ENCODE measurements at places on chromosomes 12 and 14.

DNA sequence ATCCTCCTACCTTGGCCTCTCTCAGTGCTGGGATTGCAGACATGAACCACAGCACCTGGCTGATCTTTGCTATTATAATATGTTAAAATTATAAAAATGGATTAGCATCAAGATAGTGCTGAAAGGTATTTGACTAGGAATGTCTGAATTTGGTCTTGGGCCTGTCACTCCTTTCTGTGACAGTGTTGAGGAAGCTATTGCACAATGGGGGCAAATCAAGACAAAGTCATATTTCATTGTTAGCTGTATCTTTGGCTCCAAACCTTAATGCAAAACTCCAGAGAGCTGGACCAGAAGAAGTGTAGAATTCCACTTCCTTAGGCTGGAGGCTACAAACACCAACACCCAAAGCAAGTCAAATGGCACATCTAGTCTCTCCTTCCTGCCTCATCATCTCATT, 42.2 kb downstream of the ZCRB1 start:
- DNase-seq, result no peak

DNA sequence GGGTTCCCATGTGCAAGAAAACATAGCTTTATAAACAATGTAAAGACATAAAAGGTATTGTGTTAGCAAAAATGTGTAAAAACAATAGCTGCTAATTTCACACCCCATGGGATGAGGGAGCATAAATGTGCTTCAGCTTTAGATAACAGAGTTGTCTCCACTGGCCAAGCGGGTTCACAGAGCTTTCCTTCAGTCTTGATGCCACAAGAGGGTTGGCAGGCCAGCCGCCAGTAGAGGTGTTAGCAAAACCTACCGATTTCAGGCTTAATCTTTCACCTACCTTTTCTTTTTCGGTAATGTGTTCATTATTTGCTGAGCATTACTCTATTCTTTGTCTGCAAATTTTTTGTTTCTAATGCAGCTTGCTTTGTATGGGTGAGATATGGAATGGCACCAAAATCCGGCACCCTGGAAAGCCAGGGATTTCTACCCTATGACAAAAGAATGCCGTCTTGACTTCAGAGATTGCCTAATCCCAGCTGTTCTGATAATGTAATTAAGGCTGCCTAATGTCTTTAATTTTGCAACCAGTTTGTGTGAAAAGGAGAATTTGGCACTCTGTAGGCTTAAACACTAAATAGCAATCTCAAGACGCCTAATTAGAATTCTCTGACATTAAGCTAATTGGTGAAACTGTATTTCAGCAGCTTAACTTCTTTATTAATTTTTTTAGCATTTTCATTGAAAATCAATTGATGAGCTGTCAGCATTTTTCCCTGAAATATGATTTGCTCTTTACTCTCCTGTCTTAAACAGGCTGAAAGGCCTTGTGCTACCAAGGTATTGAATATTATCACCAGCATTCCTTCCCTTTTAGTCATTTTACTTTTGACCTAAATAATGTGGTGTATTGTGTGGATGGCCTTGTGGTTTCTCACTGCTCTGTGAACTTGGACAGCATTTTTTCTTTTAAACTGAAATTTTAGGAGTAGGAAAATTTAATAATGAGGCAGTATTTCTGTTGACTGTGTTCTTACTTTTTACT, 60.7 kb downstream of the POLR3B start:
- no peak for DNase-seq

DNA sequence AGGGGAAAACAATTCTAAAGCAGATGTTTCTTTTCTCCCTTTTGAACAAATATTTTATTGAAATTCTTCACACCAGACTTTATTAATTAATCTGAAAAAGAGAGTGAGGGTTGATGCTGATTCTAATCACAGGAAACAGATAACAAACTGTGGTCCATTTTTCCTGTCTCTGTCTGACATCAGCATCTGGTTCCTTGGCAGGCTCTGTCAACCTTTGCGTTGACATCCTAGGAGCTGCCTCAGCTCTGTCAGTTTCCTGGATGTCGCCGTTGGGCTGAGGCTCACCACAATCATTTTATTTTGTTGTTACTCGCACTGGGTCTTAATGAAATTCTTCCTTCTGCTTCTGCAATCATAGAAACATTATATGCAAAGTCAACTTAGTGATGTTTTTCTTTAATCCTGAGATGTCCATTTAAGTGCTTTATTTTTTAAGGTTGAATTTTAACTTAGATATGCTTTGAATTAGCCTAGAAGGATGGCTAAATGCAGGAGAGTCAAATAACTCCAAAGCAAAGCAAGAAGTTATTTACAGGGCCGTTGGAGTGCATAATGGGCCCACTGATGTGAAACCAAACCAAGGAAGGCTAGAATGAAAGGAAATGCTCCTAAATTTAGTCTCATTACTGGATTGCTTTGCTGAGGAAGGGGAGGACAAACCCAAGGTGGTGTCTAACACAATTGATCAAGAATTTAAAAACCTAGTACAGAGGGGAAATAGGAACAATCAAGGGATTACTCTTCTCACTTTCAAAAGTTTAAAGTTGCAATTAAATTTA, 542.4 kb downstream of the FLRT2 start:
- no peak for DNase-seq

DNA sequence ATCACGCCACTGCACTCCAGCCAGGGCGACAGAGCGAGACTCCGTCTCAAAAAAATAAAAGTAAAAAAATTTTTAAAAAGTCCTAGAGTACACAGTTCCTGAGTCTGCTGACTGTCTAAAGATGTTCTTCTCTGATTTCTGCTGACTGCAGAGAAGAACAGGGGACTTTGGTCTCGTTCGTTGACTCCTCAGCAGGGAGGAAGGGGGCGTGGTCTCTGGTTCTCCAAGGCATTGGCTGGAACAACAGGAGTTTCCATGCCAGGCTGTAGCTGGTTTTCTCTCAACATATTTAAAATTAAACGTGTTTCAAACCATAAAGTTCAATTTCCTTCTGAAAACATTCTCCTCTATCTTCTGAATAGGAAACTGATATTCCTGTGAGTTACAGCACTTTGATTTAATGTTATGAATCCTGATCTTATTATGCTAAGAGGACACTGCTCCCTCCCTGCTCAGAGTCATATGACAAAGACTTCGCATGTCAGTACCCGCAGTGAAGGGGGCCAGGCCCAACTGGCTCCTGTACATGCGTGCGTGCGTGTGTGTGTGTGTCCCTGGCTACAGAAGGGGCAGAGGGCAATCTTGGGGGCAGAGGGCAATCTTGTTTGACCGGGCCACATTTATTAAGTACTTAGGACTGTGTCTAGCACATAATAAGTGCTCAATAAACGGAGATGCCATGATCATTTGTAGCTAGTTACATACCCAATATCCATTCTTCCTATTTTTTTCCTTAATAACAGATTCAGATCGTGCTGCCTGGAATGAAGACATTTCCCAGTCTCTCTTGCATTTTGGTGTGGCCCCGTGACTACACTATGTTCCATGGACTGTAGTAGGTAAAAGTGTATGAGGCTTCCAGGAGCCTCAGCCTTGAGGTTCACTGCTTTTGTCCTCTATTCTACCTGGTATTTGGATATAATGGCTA, 16.5 kb upstream of the HNF1A start:
- DNase-seq, result no peak

DNA sequence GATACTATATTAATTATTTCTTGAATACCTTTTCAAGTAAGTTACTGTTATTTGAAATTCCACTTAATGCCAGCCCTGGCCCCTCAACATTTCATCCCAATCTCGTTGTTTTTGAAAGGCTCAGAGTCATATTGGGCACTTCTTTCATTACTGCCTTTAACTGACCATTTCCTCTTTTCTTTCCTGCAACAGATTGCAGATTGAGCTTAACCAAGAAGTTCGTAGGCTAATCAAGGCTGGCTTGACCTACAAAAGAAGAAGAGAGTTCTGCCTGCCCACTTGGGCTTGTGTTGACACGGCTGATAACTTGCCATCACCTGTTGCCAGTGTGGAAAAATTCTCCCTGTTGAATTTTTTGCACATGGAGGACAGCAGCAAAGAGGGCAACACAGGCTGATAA, 91.0 kb downstream of the FLRT2 start:
- DNase-seq, result no peak

- no peak for DNase-seq
Measured at GRCh38 chr14:92489394-92490238, 24.0 kb upstream of the RIN3 start.

DNA sequence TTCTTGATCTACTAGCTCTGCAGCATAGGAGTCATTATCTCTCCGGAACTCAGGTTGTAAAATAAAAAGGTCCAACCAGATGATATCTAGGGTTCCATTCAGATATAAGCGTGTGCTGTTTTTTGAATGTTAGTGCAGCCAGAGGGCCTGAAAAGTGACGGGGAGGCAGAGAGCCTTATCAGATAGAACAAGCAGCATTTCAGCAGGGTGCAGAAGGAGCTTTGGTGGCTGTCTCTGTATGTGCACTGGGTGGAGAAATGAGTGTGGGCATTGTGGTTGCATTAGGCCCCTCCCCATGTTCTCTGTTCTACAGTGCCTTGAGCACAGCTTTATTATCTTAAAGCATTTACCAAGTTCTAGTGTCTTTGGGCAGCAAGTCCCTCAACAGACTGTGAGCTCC, 275.1 kb downstream of the NRXN3 start:
- no peak for DNase-seq

- DNase-seq, result no peak
Measured at GRCh38 chr12:109580272-109580671, 6.7 kb downstream of the MVK start.

GRCh38 chr14:32602699-32603098, 273.6 kb downstream of the AKAP6 start:
- no peak for DNase-seq

DNA sequence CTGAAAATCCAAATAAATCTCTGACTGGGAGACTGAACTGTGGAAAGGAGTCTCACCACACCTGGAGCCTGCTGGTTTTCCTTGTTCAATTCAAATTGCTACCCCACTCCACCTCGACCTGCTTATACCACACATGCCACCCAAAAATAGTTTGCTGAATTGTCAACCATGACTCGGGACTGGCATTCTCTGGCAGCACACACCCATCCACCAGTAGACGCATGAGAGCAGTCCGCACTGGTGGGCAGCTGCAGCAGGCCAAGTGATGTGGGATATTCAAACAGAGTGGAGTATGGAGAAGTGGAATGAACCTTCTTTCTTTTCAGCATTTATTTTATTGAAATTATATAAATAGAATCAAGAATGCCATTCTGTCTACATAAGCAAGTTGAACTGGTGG, 38.7 kb upstream of the SYCP3 start:
- no peak for DNase-seq

- no peak for DNase-seq
Measured at GRCh38 chr12:108589028-108589839, 8.7 kb downstream of the TMEM119 start.

- DNase-seq, result no peak
Measured at GRCh38 chr12:98388126-98388525, 127.3 kb upstream of the TMPO start.

- no peak for DNase-seq
Measured at GRCh38 chr12:52801773-52802172, 5.9 kb upstream of the KRT3 start.

DNA sequence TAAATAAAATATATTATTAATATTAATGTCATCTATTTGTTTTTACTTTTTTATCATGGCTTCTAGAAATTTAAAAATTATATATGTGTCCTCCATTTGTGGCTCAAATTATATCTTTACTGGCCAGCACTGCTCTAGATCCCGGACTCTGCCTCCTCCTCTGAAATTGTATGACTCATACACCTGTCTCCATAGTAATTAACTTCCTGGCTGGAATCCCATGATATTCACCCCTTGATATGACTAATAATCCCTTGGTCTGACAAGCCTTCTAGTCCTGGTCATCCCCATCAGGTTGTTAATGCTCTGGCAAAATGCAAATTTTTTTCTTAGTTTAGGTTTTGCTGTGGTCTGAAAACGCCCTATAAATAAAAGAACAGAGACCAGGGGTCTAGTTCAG, 116.2 kb downstream of the BMP4 start:
- no peak for DNase-seq

DNA sequence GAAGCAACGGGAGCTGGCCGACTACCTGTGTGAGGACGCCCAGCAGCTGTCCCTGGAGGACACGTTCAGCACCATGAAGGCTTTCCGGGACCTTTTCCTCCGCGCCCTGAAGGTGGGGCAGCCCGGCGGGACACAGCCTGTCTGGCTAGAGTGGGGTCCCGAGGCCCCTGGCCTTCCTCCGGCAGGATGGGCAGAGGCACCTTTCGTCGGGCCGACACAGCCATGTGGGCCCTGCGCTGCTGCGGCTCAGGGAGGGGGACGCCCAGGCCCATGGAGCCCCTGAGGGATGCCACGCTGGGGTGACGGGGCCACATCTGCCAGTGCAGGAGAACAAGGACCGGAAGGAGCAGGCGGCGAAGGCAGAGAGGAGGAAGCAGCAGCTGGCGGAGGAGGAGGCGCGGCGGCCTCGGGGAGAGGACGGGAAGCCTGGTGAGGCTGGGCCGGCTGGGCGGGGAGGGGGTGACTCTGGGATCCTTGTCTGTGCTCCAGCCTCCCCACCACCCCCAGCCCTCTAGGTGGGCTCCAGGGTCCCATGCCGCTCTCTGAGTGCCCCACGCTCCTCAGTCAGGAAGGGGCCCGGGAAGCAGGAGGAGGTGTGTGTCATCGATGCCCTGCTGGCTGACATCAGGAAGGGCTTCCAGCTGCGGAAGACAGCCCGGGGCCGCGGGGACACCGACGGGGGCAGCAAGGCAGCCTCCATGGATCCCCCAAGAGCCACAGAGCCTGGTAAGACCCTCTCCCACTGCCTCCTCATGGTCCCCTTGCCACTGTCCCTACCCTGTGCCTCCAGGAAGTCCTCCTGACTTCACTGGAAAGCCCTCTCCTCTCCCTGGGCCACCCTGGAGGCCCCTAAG, 10.9 kb upstream of the ADSS1 start:
- DNase-seq, result no peak

- no peak for DNase-seq
Measured at GRCh38 chr12:38838056-38838850, 67.1 kb downstream of the CPNE8 start.

DNA sequence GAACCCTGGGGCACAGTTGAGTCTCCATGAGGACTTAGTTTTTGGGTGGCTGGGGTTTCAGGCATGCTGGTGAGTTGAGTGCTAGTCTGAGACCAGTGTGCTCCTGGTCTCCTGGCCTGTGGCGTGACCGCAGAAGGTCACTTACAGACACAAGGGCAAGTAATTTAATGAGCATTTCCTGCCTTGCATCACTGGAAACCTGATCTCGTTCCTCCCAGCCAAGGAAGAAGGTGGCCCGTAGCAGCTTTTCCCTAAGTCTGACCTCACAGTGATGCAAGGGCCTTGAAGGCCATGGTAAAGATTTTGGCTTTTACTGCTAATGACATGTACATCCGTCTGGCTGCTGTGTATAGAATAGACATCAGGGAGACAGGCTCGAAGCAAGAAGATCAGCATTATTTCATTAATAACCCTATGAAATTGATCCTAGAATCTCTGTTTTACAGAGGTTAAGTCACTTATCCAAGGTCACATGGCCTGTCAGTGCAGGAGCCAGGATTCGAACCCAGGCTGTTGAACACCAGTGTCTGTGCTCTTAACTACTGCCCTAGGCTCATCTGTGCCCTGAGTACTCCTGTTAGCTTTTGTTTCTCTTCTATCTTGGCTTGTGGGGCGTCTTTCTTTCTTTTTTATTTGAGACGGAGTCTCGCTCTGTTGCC, 4.6 kb downstream of the TMEM120B start:
- peak; percentile 21 for DNase-seq
